GM23248 (cell line): ENCODE measurements at places on chromosomes 7 and 10.
A peak's percentile ranks its signal among the peaks of the same experiment; 100 is the strongest.

DNA sequence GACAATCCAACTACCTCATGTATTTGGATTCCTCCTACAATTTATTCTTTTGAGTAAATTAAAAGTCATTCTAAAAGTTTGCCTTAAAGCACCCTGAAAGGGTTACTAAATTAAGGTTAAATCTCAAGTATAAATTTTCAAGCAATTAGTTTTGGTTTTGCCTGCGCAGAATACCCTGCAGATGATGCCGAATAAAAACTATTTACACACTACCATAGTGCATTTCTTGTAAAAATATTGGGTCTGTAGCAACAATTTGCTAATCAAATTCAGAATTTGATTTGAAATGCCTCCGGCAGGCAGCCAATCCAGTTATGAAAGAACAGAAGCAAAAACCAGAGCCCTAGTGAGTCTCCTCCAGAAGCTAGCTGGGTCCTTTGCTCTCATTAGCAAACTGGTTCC, 122.2 kb downstream of the TWIST1 start:
- DNase-seq, result peak; percentile 58

GRCh38 chr7:50412973-50413372, 37.2 kb downstream of the FIGNL1 start:
- no peak for DNase-seq

GRCh38 chr10:68987611-68988010, 992 bp upstream of the KIFBP start:
- DNase-seq, result no peak

DNA sequence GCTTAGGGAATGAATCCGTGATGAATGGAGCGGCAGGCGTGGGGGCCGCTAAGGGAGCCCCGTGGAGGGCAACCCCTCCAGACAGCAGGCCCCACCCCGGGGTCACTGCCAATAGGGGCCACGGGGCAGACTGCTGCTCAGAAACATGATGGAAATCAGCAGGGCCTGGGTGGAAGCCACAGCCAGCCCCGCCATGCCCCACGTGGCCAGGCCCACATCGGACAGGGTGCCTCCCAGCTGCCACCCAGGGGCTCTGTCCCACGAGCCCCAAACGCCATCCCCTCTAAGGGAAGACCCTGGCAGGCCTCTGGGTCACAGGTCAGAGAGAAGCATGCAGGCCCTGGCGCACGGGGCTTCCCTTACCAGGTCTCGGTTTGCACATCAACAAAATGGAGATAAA, 28.4 kb downstream of the TNRC18 start:
- DNase-seq, result peak; percentile 17

GRCh38 chr7:48170506-48170905, 752 bp upstream of the ABCA13 start:
- no peak for DNase-seq

DNA sequence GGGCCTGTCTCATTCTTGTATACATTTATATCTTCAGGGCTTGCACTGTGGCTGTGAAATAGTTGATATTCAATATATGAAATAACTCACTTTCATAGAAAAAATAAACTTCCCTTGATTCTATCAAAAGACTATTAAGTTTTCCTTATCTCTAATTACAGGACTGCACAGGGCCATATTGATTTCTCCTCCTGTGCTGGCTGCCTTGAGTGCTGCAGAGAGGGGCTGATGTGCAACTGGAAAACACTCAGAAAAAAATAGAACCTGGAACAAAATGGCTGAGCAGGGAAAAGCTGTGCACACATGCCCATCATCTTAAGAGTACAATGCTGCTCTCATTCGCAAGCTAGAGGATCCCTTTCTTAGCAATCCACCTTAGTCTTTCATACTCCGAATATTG, 5.9 kb upstream of the HDAC9 start:
- DNase-seq, result no peak

- peak; percentile 35 for DNase-seq
Observed at GRCh38 chr7:47582764-47583738, 1.1 kb upstream of the TNS3 start.

DNA sequence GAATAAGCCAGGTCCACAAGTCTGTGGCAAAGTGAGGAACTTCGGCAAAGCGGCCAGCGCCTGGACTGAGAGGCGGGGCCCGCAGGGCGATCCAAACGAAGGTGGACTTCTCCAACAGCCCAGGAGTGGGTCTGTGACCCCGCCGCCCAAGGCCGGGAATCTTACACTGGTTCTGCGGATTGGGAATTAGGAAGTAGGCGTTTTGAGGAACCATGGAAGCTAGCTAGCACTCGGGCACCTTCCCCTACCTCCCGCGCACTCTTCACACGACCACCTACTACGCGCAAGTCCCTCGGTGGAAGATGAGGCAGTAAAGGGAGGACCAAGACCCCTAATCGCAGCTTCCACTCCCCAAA, 570 bp upstream of the ARF5 start:
- DNase-seq, result peak; percentile 51

GRCh38 chr7:143898810-143899209, 3.2 kb downstream of the TCAF1 start:
- DNase-seq, result no peak

DNA sequence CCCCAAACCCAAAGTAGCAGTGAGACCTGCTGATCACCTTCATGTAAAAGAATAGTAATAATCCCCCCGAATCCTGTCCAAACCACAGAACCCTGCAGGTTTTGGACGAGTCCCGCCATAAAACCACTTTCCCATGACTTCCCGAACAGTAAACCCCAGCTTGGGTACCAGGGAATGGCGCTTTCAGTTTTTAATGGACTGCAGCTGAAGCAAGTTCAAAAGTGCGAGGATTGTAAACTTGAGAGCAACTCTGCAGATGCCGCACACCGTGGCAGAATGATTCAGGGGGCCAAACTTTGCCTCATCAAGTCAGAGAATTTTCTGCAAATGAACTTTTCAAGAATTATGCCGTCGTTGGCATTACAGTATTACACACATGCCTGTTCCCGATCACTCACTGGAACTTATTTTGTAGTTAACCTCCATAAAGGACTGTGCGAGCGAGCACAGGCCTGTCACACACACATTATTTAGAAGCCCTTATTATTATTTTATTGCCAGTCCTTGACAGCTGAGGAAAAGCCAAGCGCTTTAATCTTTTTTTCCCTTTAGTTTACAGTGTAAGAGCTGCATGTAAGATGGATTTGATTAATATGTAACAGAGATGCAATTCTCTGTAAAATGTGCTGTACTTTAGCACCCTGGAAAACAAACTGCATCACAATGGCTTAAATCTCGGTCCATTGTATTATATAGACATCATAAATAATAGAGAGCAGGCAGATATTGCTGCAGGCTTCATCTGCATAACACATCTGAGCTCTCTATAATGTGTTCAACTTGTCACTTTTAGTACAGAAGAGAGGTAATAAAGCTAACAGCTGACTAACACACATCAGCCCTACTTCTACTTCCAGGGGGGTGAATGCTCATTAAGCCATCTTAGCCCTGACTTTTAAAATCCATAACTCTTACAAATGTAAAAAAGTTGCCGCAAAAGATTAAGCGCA, 493.5 kb upstream of the GALNT17 start:
- no peak for DNase-seq

DNA sequence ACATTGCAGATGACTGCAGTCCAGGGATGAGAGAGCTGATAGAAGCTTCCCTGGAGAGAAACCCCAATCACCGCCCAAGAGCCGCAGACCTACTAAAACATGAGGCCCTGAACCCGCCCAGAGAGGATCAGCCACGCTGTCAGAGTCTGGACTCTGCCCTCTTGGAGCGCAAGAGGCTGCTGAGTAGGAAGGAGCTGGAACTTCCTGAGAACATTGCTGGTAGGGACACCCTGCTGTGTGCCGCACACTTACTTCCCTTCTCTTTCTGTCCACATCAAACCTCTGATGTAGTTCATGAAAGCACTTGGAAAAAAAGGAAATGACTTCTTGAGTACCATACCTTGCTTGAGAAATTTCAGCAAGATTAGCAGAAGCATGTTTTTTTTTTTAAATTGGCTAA, 25.3 kb downstream of the MAP3K8 start:
- DNase-seq, result no peak

GRCh38 chr7:65265933-65266519, 107.6 kb upstream of the ZNF92 start:
- DNase-seq, result no peak

DNA sequence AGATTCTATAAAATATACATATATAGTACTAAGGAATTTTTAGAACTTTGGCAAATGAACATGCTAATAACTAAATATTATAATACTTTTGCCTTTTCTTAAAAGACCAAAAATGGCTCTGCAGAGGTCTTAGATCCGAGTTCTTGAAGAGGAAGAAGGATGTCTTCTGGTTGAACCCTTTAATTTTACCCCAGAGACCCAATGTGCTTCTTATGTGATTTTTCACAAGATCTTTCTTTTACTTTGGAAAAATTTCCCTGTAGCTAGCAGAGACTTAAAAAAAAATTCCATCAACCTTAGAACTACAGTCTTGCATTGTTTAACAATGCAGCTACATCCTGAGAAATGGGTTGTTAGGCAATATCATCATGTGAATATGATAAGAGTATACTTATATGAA, 663.2 kb downstream of the PARD3 start:
- no peak for DNase-seq

GRCh38 chr10:131181456-131181855, 130.1 kb downstream of the TCERG1L start:
- no peak for DNase-seq

GRCh38 chr7:25031007-25031406, 51.0 kb upstream of the OSBPL3 start:
- no peak for DNase-seq
